ENCODE measurements at places on chromosomes 2 and 18.
A peak's percentile ranks its signal among the peaks of the same experiment; 100 is the strongest.

GRCh38 chr18:53789376-53790247 lies 434.9 kb downstream of the MBD2 start:
- no peak for DNase-seq

DNA sequence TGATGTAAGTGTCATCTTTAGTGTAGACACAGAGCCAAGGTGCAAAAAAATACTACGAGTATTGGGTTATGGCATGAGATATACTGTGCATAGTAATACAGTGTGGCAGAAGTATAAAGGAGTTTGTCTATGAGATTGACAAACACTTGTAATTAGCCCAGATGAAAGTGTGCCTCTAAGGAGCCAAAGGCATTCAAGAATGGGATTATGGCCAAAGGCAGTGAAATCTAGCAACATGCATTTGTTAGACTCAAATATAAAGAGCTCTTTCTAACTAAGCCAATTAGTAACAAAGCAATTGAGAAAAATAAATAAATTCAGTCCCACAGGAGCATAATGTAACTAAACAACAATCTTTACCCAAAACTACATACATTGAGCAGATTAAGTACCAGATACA lies 1761.8 kb downstream of the SUCLG1 start:
- no peak for DNase-seq

DNA sequence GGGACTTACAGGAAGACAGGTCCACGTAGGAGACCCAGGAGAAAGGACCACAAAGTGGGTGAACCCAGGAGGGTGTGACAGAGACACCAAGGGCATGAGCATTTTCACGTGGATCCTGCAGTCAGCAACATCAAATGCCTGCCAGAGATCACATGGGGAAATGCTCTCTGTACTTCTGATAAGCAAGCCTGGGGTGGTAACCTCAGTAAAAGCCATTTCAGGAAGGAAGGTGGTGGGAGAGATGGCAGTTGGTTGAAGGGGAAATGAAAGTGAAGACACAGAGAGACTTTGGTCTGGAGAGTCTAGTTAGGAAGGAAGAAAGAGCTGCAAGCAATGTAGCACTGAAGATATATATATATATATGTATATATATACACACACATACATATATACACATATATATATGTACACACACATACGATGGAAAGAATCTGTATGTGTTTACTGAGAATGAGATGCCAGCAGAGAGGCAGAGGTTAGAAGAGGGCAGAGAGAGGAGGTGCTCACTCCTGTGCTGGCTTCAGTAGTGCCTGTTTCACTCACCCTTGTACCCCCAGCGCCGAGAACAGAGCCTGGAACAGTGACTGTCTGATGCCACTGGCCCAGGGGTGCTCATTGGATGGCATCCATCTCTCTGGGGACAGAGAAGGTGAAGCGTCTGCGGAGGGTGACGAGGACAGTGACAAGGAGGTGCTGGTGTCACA lies 314.9 kb downstream of the AFF3 start:
- DNase-seq, result no peak

DNA sequence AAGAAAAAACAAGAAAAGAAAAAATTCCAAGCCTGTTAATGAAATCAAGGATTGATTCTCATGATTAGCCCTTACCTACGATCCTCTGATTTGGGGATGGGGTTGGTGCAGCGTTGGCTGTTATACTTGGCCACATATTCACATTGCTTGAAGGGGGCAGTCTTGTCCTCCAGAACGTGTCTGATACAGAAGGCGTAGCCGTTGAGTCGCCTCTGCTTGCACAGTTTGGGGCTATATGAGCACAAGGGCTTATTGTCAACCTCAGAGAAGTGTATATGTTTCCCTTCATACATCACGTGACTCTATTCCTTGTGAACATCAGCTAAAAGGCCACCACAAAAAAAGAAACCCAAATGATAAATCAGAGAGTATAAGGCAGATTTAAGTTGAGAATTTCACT lies 23.2 kb downstream of the INO80D start:
- DNase-seq, result no peak

DNA sequence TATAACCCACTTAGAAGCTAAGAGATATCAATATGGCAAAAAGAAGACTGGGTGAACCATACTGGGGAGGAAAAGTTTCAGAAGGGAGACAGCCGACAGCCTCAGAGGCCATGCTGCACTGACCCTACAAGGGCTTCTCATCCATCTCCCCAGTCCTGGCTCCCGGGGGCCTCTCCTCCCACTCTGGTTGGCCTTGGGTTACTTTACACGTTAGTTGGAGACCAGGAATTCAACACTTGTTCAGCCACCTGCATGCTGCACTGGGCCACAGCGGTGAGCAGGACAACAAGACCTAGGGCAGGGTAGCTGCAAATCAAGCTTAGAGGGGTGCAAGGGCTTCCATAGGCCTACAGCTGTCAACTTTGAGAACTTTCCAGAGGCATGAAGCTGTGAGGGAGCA lies 28.6 kb upstream of the IL1R2 start:
- no peak for DNase-seq

DNA sequence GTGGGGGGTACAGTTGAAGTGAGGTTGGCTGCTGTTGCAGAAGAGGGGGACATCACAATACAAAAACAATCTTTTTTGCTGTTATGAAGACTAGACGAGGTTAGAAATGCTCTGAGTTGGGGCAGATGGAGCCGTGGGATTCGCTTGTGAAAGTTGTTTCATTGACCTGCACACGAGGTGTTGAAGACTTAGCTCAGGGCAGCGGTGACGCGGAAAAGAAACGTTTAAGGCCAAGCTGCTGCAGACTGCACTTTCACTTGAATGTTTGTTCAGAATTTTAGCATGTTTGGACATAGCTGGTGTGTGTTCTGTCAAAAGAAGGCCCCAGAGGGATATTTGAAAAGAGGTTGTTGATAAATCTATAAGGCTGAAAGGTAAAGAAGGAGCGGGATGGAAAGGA lies 46.3 kb downstream of the MTCL1 start:
- DNase-seq, result no peak

DNA sequence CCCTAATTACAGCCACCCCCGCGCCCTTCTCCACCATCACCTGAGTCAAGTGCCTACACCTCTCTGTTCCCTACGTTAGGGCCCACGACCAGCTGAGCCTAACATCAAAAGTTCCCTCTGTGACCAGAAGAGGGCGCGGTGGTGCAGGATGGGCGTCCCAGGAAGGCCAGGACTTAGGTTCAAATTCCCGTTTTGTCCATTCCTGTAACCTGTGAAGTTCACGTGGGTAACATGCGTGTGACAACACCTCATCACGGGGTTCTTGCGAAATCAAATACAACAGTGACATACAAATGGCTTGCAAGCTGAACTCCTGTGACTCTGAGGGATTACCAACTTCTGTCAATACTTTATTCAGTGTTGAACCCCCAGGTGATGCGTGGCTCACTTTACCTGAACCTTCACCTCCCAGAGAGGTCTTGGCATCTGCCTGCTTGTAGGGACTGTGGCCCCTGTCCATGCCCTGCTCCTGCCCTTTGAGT lies 207.9 kb downstream of the ARL4C start:
- peak; percentile 59 for DNase-seq

DNA sequence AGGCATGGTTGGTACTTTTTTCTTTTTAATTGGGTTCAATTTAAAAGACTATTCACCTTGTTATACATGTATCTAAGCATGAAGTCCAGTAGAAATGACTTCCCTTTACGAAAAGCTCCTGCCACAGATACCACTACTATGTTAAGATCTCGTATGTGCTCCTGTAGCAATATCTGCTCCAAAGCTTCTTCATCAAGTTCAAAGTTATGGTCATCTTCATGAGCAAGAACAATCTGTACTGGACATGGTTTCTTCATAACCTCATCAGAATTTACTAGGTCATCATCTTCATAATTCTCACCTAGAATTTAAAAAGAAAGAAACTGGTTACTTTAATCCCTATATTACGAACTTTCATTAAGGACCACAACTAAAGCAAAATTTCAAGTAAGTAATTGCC lies 33.9 kb downstream of the ATL2 start:
- no peak for DNase-seq

DNA sequence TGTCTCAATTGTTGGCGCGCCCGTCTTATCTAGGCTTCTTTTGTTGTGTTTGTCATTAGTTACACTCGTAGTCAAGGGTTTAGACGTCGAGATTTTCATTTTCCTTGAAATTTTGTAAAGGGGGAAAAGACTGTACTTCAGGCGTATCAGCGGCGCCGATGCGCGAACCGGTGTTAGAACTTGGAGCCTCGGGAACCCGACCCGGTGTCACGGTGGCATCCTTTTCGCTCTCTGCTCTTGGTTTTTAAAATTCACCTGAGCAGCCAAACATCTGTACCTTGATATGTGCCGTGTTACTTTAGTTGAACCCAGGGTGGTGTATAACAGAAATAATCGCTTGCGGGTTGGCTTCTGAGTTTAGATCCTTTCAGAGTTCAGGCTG lies 643 bp downstream of the RMC1 start:
- no peak for DNase-seq

- DNase-seq, result no peak
Measured at GRCh38 chr2:55159037-55159651, 72.9 kb downstream of the CLHC1 start.

DNA sequence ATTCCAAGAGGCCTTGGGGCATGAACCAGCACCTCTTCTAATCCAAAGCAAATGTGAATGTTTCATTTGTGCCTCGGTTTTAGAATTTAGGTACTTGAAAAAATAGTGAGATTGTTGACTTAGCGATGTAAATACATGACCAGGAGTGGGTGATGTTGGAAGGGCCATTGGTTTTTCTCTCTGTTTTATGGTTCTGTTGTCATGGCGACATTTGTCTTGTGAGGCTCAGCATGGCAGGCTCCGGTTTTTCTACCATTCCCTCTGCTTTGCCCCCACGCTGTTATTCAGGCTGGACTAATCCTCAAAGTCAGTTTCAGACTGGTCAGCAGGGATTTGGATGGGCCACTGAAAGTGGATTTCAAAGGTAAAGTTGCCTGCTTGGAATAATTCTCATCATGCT lies 255.4 kb downstream of the ALPK2 start:
- DNase-seq, result no peak

DNA sequence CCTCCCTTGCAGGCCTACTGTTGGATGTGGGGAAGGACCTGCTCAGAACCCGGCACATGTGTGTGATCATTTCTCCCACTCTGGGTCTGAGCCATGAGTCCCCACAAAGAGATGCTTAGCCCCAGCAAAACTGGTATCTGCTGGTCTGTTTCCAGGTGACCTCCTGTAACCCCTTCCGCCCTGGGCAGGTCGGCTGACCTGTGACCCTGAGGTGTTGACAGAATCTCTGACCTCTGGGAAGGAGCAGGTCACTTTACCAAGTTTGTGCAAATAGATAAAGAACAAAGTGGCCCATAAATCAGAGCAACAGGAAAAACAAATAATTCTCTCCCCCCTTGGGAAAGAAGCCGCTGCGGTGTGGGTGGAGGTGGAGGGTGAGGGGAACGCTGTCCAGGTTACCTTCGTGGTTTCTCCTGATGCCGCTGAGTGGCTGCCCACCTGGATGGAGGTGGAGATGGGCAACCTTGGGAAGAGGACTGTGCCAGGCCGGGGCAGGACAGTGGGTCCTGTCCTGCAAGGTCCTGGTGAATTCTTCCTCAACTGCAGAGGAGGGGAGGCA lies 174.0 kb upstream of the MYCN start:
- DNase-seq, result no peak

DNA sequence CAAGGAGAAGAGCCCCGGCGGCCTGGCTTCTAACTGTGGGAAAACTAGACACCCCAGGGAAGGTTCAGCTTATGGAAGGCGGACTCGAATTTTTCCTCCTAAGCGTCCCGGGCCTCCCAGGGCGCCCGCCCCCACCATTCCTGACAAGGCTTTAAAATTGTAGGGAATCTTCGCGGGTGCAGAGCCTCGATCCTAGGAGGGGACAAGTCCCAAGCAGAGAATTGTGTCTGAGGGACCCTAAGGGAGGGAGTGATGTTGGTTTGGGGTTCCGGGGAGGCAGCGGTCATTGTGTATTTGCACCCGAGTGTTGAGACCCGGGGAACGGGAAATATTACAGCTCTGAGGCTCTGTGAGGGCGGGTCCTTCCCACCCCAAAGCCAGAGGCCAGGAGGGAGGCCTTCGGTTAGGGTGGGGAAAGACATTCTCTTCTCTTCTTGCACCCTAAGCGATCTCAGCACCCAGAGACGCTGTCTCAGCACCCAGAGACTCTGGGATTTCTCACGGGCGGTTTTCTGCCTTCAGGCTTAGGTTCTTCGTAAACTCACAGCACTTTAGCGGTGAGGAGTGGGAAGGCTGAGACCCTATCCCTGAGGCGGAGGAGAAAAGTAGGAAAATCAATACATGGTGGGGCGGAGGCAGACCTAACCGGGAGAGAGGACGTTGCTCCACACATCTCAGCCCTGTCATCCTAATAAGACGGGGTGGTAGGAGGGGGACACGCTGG lies 7.6 kb downstream of the OSR1 start:
- no peak for DNase-seq

GRCh38 chr2:228444161-228444560 lies 262.7 kb upstream of the SPHKAP start:
- no peak for DNase-seq

DNA sequence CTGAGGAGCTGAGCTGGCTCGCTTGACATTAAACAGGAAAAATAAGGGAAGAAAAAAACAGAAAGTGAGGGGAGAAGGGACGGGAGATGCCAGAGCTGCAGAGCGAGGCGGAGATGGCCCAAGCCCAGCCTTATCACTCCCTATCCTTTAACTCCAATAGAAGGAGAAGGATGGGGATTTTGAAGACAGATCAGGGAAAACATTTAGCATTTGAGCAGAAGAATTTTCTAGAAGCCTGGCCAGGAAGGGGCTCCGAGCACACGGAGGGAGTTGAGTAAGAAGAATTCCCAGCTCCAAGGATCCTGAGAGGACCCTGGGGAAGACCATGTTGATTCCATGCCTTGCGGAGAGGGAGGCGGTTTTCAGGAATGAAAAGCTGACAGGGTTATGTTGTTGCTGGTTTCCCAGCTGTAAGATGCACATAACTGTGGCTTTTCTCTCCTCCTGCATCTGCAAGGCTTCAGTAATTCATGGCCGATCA lies 35.6 kb downstream of the TWIST2 start:
- no peak for DNase-seq

DNA sequence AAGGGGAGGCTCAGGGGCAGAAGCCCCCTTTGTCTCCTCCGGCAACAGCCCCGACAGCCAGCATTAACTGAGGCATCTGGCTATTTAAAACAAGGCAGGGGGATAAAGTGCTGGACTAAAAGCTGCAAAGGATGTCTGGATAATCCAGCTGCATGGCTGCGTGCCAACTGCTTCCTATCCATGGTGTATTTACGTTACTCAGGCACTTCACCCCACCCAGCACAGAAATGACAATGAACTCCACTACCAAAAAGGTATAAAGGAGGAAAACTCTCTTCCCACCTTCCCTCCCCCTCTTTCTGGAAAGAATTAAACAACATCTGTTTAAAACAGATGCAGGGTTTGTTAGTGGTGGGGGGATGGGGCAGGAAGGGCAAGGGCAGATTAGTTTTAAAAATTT lies 82.5 kb downstream of the SPRED2 start:
- no peak for DNase-seq

- DNase-seq, result no peak
Measured at GRCh38 chr2:128345436-128346165, 26.9 kb upstream of the HS6ST1 start.

- DNase-seq, result no peak
Measured at GRCh38 chr2:98388601-98389250, 42.5 kb downstream of the CNGA3 start.

All from stimulated activated CD8-positive, alpha-beta memory T cell treated with anti-CD3 and anti-CD28 coated beads, Interleukin-2, amount 100 ng/mL, for 48 hours (primary cell).